Stimulated activated CD8-positive, alpha-beta memory T cell treated with anti-CD3 and anti-CD28 coated beads, Interleukin-4, amount 100 ng/mL, for 1 hour (primary cell): ENCODE measurements at places on chromosomes 5 and 9.

- DNase-seq = no peak
These were observed 62.8 kb downstream of the IPPK start for GRCh38 chr9:92607088-92607487.

DNA sequence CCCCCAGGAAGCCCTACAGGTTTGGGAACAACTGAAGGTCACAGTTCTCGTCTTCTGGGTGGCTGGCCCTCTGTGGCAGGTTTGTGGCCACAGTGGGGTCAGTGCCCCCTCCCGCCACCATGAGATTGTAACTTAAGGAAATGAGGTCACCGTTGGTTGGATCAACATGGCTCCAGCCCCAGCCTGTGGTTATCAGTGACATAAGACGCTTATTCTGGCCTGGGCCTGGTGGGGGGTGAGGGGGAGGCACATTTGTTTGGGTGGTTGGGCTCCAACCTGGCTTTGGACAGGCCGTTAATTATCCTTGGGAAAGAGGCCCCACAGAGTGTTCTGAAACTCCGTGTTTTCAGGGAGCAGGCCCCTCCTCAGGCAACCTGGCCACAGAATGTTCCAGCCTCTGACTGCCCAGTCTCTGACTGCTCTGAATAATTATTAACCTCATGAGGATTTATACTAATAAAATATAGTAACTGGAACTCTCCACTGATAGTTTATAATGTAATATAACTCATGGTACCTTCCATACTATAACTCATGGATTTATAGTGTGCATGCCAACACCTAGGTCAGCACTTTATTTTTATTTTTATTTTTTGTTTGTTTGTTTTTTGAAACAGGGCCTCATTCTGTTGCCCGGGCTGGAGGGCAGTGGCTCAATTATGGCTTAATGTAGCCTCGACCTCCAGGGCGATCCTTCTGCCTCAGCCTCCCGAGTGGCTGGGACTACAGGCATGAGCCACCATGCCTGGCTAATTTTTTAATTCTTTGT is 58.0 kb upstream of the RPL26L1 start:
- no peak for DNase-seq

- no peak for DNase-seq
These were observed 372.0 kb downstream of the CDH9 start for GRCh38 chr5:26666371-26666770.

- DNase-seq = no peak
These were observed 48.6 kb upstream of the SLCO6A1 start for GRCh38 chr5:102547141-102548035.

DNA sequence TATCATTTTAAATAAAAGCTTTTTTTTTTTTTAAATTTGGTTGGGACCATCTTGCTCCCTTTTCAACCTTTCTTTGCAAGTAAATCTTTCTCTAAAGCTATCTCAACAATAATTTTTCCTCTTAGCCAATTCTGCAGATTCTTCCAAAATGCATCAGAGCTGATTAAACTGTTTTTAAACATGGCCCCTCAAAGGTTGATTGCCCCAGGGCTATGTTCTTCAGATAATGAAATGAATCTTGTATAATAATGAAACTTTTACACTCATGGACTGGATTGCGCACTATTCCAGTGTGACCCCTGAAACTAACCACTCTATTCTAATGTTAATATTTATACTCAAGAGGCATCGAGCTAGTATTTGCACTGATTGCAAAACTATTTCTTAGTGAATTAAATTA is 222.8 kb upstream of the PRDM9 start:
- DNase-seq = no peak

DNA sequence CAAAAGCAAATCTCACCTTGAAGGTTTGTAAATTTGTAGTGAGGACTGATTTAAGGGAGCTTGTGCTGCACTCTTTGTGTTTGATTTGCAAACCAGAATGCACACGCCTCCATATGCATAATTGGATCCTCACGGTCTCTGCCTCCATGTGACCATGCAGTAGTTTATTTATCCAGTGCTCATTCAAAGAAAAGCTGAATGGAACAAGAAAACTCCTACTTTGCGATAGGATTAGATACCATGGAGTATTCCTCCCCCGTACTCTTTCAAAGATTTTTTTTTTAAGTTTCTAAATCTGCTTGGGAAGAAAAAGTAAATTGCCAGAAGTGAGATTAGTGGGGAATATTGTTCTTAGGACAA is 290.4 kb upstream of the TUT7 start:
- no peak for DNase-seq

DNA sequence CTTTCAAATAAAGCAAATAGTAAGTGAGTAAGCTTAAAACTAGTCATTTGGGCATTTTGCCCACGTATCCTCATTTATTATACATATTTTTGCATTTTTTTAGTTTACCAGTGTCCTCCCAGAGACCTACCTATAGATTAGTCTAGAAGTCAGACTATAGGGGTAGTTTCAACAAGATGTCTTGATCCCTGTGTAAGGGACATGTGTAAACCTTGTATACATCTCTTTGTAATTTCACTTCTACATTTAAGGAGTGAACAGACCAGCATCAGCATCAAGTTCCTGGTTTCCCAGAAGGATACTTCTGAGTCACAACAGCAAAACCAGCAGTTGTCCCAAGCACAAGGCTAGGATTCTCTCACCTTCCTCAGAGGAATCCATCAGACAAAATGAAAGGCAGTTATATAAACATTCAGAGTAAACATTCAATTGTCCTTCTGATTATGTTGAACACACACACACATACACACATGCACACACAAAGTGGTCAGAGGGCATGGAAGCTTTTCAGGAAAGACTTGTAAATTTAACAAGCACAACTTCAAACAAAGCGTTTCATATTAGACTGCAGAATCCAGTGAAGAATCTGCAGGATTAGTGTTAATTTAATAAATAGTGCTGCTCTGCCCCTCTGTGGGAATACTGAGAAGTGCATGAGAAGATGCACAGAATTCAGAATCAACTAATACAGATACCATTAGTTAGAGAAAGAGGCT is 55.4 kb downstream of the HINT1 start:
- DNase-seq = no peak

GRCh38 chr5:172765766-172766286 is 5.2 kb downstream of the DUSP1 start:
- no peak for DNase-seq

GRCh38 chr5:16134204-16134603 is 45.4 kb downstream of the MARCHF11 start:
- no peak for DNase-seq

GRCh38 chr9:16543686-16544085 is 326.8 kb downstream of the BNC2 start:
- DNase-seq = no peak

DNA sequence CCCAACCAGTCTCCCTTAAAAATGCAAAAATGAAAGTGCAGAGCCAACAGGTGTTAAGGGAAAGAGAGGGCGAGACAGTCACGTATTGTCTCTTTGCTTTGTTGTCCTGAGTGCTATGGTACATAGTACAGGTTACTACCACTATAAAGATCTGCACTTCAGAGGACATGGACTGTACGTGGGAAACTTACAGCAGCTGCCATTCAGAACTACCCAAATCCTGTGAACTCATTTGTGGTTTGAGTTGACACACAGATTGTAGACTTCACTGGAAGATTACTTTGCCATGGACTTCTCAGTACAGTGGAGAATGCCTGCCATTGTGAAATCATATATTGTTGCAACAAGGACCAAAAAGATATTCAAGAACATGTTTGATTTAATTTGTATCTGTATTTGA is 34.8 kb downstream of the FBXO38 start:
- no peak for DNase-seq

DNA sequence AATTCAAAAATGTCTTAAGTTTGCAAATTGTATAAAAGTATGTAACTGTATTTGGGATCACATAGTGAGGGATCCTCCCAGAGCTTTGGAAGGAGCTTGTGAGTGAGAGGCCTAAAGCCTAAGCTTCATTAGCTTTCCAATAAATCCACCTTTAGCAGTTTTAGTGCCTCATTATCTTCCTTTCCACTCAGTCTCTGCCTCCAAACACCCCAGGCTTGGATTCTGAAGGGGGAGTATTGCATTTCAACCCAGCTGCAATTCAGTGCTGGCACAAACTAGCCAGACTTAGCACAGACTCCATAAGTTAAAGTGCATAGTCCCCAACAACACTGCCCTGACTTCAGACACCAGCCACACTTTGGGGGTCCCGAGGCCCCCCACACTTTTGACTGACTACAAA is 113.5 kb downstream of the SMARCA2 start:
- DNase-seq = no peak

- no peak for DNase-seq
These were observed 1579.3 kb upstream of the CDH6 start for GRCh38 chr5:29614206-29614605.

- no peak for DNase-seq
These were observed 7.6 kb upstream of the CAMSAP1 start for GRCh38 chr9:135914921-135915320.

DNA sequence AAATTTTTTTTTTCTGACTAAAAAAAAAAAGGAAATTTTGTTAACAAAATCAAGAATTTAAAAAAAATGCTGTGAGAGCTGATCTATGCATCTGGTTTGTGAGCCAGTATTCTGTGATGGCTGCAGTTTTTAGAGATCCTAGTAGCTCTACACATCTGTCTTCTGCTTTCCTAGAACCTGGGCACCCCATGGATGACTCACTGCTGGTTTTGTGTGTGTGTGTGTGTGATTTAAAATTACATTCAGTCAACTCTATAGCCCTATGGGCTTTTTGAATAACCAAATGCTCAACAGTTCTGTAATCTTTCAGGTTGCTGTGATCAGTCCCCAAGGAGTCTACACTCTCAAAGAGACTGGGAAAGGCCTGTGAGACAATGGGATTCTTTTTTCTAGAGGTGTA is 2.5 kb upstream of the PSMD5 start:
- DNase-seq = no peak

GRCh38 chr9:29701559-29701958 is 2128.3 kb upstream of the C9orf72 start:
- DNase-seq = no peak

- no peak for DNase-seq
These were observed 40.8 kb upstream of the SPDL1 start for GRCh38 chr5:169542811-169543210.

DNA sequence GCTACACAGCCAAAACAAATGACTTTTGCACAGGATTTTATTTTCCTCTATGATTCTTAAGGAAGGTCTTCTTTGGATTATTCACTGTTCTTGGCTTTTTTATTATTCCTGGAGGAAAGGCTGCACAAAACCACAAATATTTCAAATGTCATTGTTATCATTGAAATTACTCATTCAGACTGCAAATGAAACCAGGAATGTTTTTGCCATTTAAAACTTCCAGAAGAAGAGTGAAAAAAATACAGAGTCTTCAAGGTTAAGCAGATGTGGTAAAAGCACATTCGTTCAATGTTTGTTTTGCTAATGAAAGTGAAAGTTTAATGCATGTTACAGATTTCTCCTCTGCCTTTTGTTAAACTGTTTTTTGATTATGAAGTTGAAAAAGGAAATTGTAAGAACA is 238.2 kb downstream of the TLE4 start:
- no peak for DNase-seq

GRCh38 chr9:128244837-128245231 is 31.0 kb downstream of the GOLGA2 start:
- DNase-seq = no peak

DNA sequence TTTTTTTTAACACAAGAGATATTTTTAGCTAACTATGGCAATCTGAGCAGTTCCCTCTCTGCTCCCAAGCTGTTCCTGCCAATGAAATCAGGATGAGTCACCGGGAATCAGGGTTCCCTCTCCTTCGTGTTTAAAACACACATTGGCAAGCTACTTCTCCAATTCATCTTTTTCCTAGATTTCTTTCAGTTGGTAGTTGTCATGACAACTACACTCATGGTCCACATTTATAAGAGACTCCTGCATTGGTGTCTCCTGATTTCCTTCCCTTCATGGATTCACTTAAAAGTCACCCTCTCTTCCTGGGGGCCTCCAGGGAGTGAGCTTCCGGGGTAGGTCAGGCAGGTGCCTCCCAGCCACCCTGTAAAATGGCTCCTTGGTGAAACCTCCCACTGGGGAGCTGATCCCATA is 72.3 kb upstream of the NIPAL4 start:
- no peak for DNase-seq
